ENCODE measurements at places on chromosomes 6 and 20.

GRCh38 chr6:90204327-90205056, 92.2 kb downstream of the BACH2 start:
- no peak for DNase-seq

- peak; percentile 24 for DNase-seq
These were observed 18.6 kb upstream of the MICB start for GRCh38 chr6:31479151-31479932.

DNA sequence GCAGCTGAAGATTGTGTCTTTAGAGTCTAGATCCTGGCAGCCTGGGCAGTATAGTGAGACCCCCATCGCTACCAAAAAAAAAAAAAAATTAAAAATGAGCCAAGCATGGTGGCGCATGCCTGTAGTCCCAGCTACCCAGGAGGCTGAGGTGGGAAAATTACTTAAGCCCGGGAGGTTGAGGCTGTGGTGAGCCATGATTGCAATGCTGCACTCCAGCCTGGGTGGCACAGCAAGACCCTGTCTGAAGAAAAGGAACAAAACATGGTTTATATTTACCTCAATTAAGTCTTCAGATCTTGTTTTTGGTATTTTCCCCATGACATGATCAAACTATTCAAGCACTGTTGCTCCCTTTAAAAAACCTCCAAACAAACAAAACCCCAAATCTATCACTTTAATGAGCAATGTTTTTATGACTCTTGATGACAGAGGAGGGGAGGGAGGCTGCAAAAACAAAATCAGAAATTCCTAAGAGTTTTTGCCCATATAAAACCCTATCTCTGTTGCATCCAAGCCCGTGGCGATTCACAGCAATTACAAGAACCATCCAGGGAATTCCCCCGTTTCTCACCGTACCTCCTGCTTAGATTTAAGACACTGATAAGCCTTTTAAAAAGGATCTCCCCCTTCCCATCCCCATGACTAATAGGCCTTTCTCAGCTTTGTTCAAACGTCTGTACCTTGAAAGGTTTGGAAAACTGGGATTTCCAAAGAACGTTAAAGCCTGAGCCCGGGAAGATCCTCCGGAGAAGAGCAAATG, 259.9 kb downstream of the BMP7 start:
- DNase-seq: peak; percentile 90

GRCh38 chr20:54231036-54231435, 23.1 kb downstream of the PFDN4 start:
- DNase-seq: no peak

GRCh38 chr6:22954749-22955385, 385.5 kb downstream of the HDGFL1 start:
- DNase-seq: no peak

- peak; percentile 21 for DNase-seq
These were observed 8.4 kb downstream of the HLA-E start for GRCh38 chr6:30497714-30498113.

DNA sequence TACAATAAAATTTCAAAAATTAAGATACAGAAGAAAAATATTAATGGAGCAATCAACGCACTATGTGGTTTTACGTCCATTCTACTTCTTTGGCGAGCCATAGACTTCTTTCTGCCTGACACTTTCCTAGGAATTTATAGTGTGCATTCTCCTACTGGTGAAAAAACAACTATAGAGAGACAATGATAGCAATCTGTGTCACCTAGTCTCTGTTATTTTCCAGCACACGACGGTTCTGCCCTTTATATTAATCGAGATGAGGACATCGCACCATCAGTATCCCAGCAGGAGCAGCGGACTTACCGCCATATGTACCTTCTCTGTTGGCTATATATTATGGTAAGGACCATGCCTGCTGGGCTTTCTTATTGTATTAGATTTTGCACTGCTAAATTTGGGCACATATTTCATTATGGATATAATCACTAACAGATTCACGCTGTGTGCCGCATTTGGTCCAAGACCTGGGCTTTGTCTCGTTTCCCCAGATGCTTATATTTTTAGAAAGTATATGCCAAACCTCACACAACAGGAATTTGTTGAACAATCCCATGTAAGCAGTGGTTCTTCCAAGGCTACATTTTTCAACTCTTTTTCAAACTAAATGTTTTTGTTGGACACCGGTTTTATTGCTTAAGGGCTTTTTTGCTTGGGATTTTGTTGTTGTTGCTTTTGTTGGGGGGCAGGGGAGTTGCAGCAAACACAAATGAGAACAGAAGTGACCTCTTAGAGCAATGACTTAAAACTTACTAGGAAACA, 166.4 kb downstream of the ADAT2 start:
- DNase-seq: no peak

- peak; percentile 20 for DNase-seq
These were observed 167.8 kb downstream of the JARID2 start for GRCh38 chr6:15413466-15414234.

DNA sequence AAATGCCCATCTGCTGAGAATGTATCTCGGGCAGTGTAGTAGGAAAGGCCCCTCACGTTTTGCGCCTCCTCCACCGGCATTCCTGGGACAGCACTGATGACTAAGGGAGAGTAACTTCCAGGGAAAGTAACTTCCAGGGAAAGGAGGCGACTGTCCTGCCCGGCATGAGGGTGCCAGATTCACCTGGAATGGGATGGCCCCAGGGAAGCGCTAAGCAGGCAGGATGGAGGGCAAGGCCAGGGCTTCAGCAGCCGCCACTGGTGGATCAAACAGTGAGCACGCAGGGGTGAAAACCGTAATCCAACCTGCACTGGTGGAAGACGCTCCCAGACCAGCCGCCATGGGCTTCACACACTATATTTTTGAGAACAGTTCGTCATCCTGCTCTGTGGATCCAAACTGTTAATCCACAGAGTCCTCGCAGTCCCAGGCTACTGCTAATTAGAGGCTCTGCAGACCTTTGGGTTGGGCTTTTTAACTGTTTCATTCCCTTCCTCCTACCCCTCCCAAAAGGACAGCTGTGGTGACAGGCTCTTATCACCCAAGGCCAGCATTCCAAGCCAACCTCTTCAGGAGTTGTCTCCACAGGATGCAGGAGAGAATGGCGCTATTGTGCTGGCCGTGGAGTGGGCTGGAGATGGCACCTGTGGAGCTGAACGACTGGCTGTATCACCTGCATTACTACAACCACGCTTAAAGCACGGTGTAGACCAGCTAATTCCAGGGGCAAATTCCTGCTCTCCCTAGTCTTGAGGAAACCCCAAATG, 178.9 kb downstream of the DLL1 start:
- peak; percentile 62 for DNase-seq

DNA sequence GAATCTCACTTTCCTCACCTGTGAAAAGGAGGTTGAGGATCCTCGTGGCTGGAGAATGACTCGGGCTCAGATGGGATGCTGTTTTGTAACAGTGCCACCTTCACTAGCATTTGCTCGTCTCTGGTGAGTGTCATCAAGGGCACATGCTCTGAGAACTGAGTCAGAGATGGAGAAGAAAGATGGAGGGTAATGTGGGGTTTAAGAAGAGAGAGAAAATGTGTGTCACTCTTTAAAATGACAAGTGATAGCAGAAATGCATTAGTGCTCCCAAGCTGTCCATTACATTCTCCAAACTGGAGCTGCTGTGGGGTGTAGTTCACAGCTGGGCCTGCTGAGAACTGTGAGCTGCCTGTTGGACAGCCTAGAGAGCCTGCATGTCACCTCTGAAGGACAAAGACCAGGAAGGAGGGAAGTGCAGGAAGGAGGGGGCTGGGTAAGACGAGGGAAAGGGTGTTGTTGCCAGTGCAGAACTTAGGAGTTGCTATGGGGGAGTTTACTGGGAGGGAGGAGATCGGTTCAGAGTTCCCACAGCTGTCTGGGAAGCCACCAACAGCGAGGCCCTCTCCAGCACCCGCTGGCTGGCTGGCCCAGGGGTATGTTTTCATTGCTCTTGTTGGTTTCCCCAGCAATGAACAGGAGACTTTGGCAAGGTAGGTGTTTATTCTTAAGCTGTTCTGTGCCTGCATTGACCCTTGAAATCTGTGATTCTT, 19.8 kb downstream of the GMPR start:
- peak; percentile 81 for DNase-seq

All from islet precursor cell (in vitro differentiated cells).